Foreskin keratinocyte (primary cell): ENCODE measurements at places on chromosomes 3 and 15.
A peak's percentile ranks its signal among the peaks of the same experiment; 100 is the strongest.

DNA sequence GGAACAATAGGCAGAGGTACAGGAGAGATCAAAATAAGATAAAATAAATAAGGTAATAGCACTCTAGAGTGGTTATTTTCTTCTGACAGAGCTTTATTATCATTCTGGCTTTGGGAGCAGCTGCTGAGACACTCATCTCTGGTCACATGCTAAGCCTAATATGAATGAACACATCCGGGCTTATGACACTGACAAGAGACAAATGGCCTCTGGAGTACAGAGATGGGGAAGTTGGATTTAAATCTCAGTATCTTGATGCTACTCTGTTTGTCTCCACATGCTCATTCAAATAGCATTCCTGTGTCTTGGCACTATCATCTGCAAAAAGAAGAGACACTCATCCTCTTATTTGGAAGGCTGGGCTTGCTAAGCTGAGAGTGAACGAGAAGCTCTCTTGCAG, 55.6 kb downstream of the TMEM45A start:
- DNase-seq, result peak; percentile 73

DNA sequence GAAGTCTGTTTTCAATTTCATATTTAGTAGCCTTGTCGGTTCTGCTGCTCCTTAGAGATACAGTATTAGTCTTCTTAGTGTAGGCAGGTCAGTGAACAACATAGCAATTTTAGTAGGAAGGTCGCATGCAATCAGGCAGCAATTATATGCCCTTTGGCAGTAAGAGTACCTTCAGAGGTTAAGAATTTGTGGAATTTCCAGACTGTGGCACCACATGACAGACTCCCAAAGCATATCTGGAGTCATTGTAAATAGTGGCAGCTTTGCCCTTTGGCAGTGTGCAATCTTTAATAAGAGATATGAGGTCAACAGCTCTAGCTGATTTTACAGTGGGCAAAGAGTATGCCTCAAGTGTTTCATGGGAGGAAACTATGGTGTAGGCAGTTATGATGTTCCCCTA, 1532.5 kb upstream of the CADM2 start:
- no peak for DNase-seq

DNA sequence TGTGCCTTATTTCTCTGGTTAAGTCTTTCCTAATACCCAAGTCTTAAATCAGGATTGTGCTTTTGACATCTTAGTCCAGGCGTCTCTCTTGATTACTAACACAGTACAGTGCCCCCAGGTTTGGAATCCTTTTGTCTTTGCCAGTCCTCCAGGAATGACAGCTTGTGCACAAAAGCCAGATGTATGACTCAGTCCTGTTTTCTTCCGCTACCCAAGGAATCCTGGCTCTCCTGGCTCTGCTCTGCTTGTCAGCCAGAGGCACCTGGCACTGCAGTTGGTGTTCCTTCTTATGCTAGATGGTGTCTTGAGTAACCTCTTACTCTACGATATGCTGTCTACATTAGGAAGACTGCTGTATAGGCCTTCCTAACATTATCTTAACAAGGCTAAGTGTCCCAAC, 728.2 kb upstream of the NECTIN3 start:
- peak; percentile 51 for DNase-seq

DNA sequence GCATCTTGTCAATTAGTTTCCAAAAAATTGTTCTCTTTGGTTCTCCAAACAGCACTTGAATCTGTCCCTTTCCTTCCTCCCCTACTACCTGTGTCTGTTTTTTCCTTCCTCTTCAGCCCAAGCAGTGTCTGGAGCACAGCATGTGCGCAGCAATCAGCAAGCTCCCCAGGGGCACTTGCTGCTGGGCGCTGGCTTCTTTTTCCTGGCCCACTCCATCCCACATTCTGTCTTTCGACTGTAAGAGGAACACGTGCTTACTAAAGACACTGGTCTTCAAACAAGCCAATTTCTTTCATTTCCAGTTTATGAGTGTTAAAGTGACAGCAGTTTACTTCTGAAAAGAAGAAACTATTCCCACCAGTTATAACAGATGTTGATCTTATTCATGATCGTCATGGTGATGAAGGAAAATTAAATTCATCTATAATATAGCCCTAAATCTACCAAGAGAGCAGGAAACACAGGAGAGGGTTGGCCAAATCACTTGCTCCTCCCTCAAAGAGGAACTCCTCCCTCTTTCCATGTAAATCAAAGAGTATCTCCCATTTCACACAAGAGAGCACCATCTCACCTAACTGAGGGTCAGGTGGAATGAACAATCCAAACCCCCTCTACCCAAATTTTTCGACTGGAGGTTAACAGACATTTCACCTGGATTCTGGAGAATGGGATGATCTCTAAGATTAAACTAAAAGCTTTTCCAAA, 115.4 kb downstream of the IGF2BP2 start:
- no peak for DNase-seq

GRCh38 chr3:179958143-179958542, 78.6 kb downstream of the PEX5L start:
- no peak for DNase-seq

DNA sequence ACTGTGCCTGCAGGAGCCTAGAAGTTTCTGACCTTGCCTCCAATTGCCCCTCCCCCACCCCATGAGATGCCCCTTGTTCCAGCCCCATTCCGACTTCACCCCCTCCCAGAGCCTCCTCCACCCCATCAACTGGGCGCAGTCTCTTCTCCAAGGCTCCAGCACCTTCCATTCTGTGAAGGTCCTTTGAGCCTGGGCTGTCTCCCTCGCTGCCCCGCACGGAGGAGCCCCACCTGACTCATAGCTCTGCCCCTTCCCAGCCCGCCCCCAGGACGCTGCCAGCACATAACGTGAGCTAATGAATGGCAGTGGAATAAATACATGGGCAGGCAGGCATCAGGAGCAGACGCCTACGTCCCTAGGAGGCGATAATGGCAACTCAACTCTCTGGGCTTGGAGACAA, 113.1 kb downstream of the NUP210 start:
- DNase-seq, result no peak

GRCh38 chr3:52310861-52311575, 5.1 kb upstream of the DNAH1 start:
- no peak for DNase-seq

DNA sequence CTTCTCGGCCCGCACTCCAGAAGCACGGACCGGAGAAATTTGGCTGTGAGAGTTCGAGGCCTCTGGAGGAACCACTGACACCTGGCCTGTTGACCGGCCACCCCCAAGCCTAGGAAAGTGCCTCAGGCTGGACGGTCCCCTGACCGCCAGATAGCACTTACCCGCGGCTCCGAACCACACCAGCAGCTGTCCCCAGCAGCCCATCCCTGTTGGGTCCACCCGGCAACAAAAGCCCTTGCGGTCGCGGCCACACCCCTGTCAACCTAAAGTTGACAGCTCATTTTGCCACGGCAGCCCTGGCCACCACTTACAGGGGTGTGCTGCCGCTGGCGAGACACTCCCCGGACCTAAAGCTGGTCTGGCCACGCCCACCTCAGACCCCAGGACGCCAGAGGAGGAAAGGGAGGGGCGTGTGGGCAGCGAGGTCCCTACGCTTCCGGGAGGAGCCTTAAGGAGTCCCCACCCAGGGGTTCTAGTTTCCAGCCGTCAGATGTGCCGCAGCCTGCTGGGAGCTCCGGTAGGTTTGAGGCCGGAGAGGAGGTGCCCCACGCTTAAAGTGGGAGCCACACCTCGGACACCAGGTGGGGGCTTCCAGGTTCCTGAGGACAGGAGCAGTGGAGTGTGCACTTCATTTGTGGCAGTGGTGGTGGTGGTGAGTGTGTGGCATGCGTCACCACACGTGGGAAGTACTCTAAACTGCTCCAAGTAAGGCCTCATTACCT, at the start of gene LTK:
Gene LTK (minus strand): TSS at position 322 of the 722 bp plus-strand sequence. CDS start 118 bp downstream, at position 204.
- DNase-seq, result no peak

DNA sequence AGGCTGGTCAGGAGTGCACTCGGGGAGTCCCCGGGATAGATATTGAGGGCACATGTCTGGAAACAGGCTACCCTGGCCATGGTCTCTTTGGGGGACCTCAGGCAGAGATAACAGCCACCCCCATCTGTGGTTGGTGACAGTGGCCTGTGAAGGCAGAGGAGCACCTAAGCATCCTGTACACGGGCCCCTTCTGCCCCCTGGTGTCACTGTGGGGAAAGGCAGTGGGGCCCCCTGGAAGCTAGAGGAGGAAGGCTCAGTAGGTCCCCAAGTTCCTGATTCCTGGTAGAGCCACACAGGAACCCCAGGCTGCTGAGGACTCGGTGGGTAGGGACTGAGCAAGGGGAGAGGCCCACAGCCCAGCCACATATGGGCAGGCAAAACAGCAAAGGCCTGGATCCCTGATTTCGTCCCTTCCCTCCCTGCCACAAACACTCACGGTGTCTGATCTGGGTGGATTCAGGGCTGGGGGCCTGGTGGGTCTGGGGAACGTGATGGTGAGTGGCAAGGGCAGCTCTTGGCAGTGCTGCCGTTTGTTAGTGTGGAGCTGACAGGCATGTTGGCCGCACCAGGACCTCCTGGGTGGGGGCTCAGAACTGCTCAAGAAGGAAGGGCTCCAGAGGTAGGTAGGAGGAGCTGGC, 14.1 kb upstream of the CXCR6 start:
- peak; percentile 3 for DNase-seq

- DNase-seq, result no peak
Measured at GRCh38 chr3:22795917-22796316, 407.2 kb upstream of the UBE2E2 start.

GRCh38 chr3:60598671-60599070, 652.6 kb downstream of the FHIT start:
- DNase-seq, result no peak

GRCh38 chr3:50172626-50173220, 17.6 kb downstream of the SEMA3F start:
- DNase-seq, result no peak

GRCh38 chr3:23152989-23153388, 50.1 kb upstream of the UBE2E2 start:
- no peak for DNase-seq

DNA sequence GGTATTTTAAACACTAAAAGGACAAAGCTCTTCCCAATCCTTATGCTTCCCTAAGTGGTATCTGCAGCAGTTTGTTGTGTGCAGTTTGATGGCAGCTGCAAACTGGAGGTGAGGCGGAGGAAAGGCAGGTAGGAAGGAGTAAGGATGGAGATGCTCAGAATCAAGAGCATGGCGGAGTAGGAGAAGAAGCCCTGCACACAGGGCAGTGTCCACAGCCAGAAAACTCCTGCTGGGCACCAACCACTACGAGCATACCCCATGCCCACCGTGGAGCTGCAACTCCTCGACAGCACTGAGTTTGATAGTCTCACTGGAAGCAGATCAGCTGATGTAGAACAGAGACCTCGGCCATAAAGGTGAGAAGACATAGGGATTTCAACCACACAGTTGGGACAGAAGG, 30.3 kb upstream of the ESYT3 start:
- DNase-seq, result no peak

DNA sequence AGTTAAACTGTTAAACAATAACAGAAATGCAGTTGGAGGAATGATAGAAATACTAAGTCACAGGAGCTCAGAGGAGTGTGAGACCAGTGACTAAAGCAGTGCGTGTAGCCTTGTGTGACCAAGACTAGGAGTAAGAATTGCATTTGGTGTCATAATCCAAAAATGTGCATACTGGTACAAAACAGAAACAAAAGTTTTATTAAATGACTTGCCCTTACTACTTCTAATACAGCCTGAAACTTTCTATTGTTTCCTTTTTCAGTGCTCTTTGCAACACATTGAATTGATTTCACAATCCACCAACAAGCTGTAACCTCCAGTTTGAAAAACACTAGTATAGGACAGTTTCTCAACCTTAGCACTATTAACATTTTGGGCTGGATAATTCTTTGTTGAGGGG, 17.1 kb downstream of the SNX1 start:
- no peak for DNase-seq
